ENCODE measurements at places on chromosomes 12 and 14. TPM values are rescaled to one million over a fixed set of nuclear protein-coding genes. Genes with fewer than 3 reads are reported as not detected.

DNA sequence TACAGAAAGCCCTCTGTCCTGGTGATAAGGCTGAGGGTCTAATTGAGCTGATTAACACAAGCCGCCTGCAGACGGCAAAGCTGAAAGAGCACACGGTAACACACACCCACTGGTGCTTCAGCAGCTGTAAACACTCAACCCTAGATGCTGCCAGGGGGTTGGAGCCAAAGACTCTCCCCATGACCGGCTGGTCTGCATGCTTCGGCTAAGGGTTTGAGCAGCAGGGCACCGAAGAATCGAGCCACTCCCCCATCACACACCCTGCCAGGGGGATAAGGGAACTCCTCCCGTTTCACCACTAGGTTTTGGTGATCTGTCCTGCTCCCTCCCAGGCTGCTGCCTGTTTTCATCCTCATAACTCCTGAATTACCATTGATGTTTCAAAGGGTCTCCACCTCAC is 141.0 kb upstream of the OVCH1 start:
- H3K36me3 ChIP-seq: no peaks in the 10 kb centered on the region
- no peak for DNase-seq
- H3K4me3 ChIP-seq: no peak overlapping the region
- H3K4me1 ChIP-seq: peaks cover 6% of the 10 kb centered on the region

Gene AHNAK2
- total RNA-seq: 3.9 TPM

Gene TSHR
- not detected for total RNA-seq

GRCh38 chr12:94762943-94763342 is 112.6 kb upstream of the TMCC3 start:
- no peak overlapping the region for H3K27ac ChIP-seq
- H3K4me1 ChIP-seq: peaks cover 3% of the 10 kb centered on the region
- DNase-seq: no peak
- H3K4me3 ChIP-seq: no peak overlapping the region
- no peaks in the 10 kb centered on the region for H3K27me3 ChIP-seq
- no peaks in the 10 kb centered on the region for H3K36me3 ChIP-seq

Gene TAS2R9
- not detected for total RNA-seq

DNA sequence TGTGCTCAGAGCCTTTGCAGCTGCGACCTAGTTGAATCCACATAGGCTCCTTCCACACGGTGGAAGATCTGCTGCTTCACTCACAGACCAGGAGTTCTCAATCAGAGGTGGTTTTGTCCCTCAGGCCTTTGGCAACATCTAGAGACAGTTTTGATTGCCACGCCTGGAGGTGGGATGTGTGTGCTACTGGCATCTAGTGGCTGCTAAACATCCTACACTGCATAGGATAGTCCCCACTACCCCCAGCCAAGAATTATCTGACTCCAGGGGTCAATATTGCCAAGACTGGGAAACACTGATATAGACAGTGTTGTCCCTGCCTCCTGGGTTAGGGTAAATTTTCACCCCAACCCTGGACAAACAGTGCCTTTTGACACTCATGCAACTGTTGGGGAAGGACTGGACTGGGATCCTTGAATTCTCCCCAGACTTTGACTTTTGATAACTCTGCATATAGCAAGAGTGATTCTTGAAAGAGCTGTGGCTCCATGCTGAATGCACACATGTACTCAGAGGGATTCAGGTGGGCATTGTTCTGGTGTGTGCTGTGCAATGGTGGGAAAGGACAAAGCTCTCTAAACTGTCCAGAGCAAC is 39.8 kb downstream of the BAZ2A start:
- DNase-seq: no peak
- no peak overlapping the region for H3K27ac ChIP-seq
- H3K4me3 ChIP-seq: no peak overlapping the region
- no peaks in the 10 kb centered on the region for H3K4me1 ChIP-seq
- H3K36me3 ChIP-seq: no peaks in the 10 kb centered on the region

DNA sequence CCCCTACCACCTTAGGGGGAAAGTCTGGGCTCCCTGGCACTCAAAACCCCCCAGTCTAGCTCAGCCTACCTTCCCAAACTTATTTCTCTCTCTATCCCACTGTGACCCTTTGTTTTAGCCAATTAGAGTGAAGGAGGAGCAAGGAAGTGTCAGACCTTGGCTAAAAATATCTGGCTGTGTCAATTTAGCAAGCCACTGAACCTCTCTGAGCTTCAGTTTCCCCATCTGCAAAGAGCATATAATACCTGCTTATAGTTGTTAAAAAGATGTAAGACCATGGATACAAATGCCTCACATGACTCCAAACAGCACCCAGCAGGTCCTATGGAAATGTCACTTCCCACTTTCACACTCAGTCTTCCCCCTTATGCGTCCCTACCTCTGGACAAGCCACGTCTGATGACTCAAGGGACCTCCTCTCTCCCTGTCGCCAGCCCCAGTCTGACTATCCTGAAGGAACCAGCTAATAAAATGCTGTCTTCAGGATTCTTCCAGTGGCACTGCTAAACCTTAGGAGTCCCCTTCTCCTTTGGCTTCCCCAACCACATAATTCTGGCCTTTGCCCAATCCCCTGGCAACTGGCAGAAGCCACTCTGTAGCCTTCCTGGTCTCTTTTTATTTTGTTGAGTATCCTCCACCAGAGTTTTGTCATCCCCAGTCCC is 19.3 kb downstream of the FOXN3 start:
- DNase-seq: no peak
- H3K27ac ChIP-seq: no peak overlapping the region
- H3K36me3 ChIP-seq: no peaks in the 10 kb centered on the region
- H3K4me3 ChIP-seq: no peak overlapping the region

Gene FGF23
- not detected for total RNA-seq

DNA sequence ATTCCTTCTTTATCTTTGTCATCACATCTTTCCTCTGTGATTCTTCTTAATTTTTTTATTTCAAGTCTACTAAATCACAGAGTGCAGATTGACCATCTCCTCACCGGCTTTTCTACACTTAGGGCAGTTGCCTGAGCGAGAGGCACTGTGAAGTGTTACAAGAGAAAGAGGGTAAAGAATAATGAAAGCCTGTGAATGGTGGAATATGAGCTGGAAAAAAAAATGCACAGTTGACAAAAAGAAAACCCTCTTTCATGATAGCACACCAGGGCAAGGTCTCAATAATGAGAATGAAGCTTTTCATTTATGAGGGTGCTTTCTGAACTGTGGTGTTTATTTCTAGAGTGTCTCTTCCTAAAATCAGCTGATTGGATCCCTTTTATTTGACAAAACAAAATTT is 106.2 kb upstream of the PDE3A start:
- no peaks in the 10 kb centered on the region for H3K4me1 ChIP-seq
- H3K4me3 ChIP-seq: no peak overlapping the region
- no peaks in the 10 kb centered on the region for H3K27me3 ChIP-seq
- H3K36me3 ChIP-seq: no peaks in the 10 kb centered on the region
- no peak for DNase-seq
